ENCODE measurements at places on chromosomes 2 and 18.
A peak's percentile ranks its signal among the peaks of the same experiment; 100 is the strongest.

- DNase-seq: no peak
These were observed 372.4 kb upstream of the SALL3 start for GRCh38 chr18:78607221-78607620.

DNA sequence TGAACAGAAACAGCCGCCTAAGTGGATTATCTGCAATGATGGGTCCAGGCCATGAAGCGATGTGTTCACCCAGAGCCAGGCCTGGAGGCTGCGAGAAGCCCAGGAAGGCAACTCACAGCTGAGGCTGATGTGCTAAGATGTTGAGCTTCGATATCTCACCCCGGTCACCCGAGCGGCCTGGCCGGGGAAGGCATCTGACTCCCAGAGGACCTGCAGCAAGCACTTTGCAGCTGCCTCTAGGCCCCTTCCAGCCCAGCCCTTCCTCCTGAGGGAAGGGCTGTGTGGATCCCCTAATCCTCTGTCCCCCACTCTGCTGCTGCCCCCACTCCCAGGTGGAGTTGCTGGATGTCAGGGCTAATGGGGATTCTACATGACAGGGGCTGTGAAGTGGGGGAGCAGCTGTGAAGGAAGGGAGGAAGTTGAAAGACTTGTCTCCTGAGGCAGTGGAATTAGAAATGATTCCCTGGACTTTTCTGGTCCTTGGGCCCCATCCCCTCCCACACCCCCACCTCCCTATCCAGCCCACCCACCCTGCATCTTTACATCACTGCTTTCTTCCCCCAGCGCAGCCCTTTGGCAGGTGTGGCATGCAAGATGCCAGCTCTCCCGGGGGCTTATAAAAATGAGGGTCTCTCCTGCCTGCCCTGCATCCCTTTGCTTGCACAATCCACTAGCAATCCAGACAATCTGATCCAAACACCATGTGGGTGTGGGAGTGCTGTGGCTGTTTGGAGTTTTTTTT is 4.3 kb downstream of the ATP6V1B1 start:
- no peak for DNase-seq

- no peak for DNase-seq
These were observed 56.1 kb upstream of the RNF152 start for GRCh38 chr18:61948846-61949438.

GRCh38 chr18:9712611-9713010 is 4.5 kb downstream of the RAB31 start:
- DNase-seq: no peak

- no peak for DNase-seq
These were observed 126.8 kb upstream of the HS6ST1 start for GRCh38 chr2:128445523-128445900.

DNA sequence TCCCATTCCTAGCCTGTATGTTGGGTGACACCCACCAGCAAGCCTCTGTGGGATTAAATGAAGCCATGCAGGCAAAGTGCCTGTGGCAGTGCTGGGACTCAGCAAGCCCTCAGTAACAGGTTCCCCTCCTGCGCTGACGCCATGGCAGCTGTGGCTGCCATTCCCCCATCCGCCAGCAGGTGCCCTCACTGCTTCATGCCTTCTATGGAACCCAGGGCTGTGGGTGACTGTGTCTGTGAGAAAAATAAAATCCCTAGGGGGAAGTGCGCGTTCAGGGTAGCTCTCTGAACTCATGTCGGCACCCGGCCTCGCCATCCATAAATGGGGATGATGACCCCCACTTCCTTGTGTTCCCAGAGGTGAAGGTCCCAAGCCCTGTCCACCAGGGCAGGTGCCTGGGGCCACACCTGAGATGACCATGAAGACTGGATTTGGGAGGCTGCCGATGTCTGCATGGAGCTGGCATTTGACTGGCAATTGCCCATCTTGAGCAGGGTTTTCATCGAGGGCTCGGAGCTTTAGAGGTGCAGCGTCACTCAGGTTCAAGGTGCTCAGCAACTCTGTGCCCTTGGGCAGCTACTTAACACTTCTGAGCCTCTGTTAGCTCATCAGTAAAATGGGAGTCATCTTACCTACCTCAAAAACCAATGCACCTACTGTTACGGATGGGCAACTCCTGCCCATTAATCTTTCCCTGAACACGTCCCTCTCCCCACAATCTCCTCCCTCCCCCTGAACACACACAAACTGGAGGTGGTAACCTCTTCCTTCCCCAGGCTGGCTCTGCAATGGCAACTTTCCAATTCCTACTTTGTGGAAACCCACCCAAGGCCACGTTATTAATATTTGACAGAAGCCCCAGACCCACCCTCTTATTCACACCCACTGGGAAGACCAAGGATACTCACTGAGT is 2.9 kb upstream of the MAL start:
- peak; percentile 90 for DNase-seq

- no peak for DNase-seq
These were observed 54.4 kb upstream of the LGALSL start for GRCh38 chr2:64399521-64399920.

GRCh38 chr2:42227491-42227890 is 58.3 kb downstream of the EML4 start:
- DNase-seq: no peak

DNA sequence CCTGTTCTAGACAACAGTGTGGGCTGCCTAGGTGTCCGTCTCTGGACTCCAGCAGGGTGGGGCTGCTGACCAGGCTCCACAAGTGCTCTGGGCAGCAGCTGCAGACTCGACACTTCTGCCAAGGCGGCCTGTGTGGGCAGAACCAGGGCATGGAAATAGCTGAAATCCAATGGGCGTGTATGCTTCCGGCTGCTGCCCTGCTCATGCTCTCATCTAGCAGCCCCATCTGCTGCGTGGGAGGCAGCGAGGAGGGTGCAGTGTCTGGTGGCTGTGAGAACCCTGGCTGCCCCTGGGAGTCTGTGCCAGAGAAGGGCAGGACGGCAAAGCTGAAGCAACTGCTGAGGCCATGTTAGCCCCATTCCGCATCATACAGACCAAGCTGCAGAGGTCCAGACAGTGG is 174.9 kb downstream of the SOX11 start:
- DNase-seq: no peak
